ENCODE measurements at places on chromosomes 5 and 9.

GRCh38 chr9:70303268-70303667 lies 44.5 kb downstream of the SMC5 start:
- no peak for DNase-seq

DNA sequence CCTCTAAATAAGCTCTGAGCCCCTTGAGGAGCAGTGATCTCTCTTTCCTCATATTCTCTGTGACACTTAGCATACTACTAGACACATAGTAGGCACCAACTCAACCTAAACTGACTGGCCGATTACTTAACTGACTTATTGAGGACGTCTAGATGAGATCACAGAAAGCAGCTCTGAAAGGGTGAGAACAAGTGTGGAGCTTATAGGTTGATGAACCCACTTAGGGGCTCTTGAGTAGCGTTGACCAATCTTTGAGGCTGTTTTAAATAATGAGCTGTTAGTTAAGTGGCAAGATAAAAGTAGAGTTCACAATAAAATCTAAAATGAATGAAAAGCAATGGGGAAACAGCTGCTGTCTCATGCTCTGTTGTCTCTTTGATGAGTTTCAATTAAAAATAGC lies 124.7 kb upstream of the TNPO1 start:
- no peak for DNase-seq

GRCh38 chr5:141725891-141726290 lies 43.9 kb upstream of the ARAP3 start:
- no peak for DNase-seq

- DNase-seq = no peak
Observed at GRCh38 chr9:127092041-127092608, 30.3 kb downstream of the ANGPTL2 start.

- no peak for DNase-seq
Observed at GRCh38 chr5:65776441-65777141, 54.6 kb downstream of the NLN start.

DNA sequence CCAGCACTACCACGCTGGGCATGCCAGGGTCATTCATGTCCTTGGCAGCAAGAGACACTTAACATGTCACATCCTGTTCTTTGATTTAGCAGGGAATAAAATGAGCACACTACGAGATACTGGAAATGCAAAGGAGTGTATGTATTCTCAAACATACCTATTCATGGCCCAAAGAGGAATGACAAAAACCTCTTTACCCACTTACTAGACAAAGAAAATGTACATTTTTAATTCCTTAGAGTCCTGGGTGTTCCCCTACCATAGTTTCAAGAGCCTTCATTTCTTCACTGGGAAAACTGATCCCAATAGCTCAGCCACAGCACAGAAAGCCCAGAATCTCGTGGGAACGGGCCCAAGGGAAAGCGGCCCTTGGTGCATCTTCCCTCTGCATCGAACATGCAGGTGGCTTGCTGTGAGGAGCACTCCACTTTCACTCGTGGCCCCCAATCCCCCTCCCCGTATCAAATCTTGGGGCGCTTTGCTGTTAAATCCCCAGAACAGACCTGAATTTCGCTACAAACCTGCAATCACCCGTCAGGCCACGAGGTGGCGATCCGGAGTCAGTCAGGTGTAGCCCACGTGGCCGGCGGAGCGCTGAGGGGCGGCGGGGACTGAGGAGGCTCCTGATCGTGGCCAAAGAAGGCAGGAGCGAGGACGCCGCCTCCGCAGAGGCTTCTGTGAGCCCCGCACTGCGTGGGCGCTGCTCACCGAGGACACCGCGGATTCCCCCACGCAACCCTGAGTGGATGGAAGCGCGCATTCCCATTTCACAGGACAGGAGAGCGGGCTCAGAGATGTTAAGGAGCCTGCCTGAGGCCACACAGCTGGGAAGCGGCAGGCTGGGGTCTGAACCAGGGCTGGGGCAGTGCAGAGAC lies 91.4 kb downstream of the LMX1B start:
- peak; percentile 82 for DNase-seq

DNA sequence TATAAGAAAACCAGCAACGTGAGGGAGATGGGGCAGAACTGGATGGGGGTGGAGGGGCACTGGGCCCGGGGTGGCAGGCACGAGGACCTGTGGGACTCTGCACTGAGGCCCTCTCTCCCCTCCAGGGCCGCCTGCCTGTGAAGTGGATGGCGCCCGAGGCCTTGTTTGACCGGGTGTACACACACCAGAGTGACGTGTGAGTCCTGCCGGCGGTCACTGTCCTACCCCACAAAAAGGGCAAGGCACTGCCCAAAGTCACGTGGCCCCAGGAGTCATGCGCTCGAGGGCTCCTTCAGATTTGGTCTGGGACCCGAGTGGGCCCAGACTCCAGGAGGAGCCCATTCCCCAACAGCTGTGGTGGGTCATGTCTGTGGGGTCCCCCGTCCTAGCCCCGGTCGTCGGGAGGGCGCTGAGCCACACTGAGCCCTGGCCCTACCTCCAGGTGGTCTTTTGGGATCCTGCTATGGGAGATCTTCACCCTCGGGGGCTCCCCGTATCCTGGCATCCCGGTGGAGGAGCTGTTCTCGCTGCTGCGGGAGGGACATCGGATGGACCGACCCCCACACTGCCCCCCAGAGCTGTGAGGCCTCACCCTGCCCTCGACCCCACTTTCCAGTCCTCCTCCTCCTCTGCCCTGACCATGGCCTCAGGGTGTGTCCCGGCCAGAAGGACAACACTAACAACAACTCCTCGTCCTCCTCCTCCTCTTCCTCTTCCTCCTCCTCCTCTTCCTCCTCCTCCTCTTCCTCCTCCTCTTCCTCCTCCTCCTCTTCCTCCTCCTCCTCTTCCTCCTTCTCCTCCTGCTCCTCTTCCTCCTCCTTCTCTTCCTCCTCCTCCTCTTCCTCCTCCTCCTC lies 9.7 kb downstream of the FGFR4 start:
- DNase-seq = no peak

- no peak for DNase-seq
Observed at GRCh38 chr5:142507531-142508372, 178.1 kb downstream of the FGF1 start.

DNA sequence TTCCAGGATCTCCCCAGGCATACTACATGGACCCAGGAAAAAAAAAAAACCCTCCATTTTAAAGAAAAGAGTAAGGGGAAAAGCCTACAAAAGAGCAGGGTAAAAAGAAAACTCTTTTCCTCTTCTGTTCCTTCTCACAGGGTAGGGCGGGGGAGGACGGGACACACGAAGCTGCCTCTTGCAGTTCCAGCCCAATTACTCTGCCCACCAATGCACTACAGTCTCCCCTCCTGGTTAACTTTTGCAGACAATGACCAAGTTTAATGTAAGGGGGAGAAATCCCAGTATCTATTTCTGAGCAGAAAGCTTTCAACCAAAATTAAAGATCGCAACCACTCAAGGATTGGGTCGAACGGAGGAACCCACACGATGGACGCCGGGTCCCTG lies 1.3 kb downstream of the BRD3 start:
- no peak for DNase-seq

DNA sequence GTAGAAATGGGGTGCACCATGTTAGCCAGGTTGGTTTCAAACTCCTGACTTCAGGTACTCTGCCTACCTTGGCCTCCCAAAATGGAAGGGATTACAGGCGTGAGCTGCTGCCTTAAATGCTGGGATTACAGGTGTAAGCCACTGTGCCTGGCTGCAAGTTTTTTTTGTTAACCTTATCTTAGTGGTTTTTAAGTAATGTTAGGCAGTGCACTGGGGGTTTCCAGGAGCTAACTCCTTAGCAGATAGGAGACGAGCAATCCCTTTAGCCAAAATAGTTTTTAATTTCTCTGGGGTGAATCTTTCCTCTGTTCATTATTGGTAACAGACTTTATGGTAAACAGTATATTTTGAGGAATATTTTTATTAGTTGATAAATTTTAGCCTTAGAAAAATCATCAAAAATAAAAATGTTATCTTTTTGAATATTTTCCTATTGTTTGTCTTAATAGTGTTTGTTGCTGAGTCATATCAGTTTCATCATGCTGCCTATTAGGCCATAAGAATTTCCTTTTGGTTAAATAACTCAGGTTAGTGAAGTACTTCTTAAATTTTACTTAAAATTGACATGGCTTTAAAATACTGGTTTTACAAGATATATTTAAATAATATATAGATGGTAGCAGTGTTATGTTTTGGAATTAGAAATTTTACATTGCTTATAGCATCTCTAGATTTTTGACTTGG lies 37.9 kb downstream of the LMNB1 start:
- no peak for DNase-seq

DNA sequence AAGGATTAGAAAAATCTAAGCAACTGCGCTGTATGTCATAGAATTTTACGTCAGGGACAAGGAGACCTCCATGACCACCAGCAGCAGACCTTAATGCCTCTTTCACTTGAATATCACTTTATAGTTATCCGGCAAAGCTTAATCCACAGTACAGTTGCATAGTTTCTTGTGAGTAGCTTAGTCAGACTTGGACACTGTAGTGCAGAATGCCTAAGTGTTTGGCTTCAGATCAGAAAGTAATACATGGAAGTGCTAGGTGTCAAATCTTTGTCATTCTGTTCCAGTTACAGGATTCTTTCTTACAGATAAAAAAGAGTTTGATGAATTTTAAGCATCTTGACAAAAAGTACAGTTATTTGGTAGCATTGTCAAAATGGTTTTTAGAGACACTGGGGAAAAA lies 239.9 kb upstream of the PAPPA start:
- DNase-seq = no peak

DNA sequence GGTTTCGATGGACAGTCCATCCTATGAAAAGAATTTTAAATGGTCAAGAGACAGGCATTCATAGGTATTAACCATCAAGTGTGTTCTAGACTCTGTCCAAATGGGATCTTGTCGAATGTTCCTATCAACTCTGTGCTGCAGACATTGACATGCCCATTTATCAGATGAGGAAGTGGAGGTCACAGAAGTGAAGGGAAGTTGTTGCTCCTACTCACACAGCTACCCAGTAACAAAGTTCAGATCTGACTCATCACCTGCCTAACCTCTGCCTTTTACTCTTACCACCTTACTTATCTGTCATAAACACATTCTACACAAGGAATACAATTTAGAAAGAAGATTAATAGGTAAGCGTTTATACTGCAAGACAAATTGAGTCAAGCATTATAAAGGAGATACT lies 426.2 kb upstream of the BRINP1 start:
- no peak for DNase-seq

GRCh38 chr5:180129291-180130190 lies 58.0 kb upstream of the RNF130 start:
- no peak for DNase-seq

DNA sequence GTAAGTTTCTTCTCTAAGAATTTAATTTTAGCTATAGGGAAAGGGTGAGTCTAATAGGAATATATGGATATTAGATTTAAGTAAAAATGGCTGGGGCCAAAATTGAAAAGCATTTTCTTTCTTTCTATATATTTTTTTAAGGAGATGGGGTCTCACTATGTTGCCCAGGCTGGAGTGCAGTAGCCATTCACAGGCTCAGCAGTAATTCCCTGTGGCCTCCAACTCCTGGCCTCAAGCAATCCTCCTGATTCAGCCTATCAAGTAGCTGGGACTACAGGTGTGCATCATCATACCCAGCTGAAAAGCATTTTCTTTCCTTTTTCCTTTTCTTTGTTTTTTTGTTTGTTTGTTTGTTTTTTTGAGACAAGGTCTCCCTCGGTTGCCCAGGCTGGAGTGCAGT lies 41.1 kb downstream of the CSNK1A1 start:
- DNase-seq = no peak

- DNase-seq = no peak
Observed at GRCh38 chr5:56900858-56901578, 8.4 kb upstream of the SETD9 start.
